ENCODE measurements at places on chromosomes 3 and 15.
A peak's percentile ranks its signal among the peaks of the same experiment; 100 is the strongest.

DNA sequence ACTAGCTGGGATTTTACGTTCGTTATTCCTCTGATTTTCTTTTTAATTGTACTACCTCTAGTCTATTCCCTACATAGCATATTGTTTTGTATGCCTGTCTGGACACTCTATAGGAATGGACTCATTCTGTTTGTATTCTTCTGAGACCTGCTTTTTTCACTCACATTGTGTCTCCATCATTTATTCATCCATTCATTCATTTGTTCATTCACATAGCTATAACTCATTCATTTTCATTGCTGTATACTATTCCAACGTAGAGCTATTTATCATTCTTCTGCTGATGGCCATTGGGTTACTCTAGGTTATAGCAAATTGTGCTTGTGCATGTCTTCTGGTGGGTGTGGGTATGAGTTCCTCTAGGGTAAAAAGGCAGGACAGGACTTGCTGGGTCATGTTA lies 74.0 kb upstream of the SLC6A6 start:
- peaks cover 8% of the 10 kb centered on the region for H3K4me1 ChIP-seq
- DNase-seq = no peak
- no peak overlapping the region for H3K4me3 ChIP-seq

DNA sequence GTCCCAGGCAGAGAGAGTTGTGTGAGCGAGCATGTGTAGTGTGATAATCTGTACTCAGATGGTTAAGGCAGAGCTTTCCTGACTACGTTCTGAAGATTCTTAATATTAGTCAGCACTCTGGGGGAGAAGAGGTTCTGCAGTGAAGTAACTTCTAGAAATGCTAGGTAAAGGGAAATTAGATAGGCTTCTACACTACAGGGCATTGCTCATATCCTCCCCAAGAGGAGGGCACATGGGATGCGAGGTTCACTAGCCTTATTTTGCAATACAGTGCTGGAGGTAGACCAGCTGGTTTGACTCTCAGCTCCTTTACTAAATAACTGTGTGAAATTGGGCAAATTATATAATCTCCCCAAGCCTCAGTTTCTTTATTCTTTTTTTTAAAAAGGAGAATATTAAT lies 300.3 kb upstream of the PDZRN3 start:
- DNase-seq = no peak
- no peak overlapping the region for H3K4me3 ChIP-seq
- H3K36me3 ChIP-seq = no peaks in the 10 kb centered on the region
- H3K4me1 ChIP-seq = no peaks in the 10 kb centered on the region
- no peaks in the 10 kb centered on the region for H3K27me3 ChIP-seq
- no peak overlapping the region for H3K27ac ChIP-seq

- no peak for DNase-seq
- no peak overlapping the region for H3K27ac ChIP-seq
- no peaks in the 10 kb centered on the region for H3K36me3 ChIP-seq
These were observed 96.6 kb downstream of the SEMA6D start for GRCh38 chr15:47813748-47814384.

- no peak for DNase-seq
- no peaks in the 10 kb centered on the region for H3K36me3 ChIP-seq
- H3K4me3 ChIP-seq = no peak overlapping the region
- H3K27me3 ChIP-seq = no peaks in the 10 kb centered on the region
- no peaks in the 10 kb centered on the region for H3K4me1 ChIP-seq
- H3K27ac ChIP-seq = no peak overlapping the region
These were observed 954.2 kb downstream of the CADM2 start for GRCh38 chr3:85912980-85913379.

DNA sequence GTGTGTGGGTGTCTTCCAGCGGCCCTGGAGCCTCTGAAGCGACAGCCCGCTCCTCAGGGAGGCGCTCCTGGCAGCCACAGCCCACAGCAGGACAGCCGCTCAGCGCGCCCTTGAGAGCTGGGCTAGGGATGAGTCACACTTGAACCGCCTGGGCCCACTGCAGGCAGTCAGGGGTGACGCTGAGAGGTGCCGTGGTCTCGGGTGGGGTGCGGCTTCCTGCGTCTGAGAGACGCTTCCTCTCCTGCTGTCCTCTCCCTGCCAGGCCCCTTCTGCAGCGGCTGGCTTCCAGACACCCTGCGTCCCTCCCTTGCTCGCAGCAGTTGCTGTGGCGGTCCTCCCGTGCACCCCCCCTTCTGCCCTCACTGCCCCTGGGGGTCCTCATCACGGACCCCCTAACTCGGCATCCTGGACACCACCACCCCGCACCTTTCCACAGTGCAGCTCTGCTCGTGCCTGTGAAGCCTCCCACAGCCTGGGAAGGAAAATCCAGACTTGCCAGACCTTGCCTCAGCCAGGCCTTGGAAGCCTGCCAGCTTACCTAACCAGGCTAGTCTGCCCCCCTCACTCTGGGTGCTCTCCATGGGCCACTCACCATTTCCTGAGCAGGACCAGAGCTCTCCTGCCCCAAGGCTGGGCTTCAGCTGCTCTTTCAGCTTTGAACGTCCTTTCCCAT lies 1.1 kb upstream of the SPTBN5 start:
- peak; percentile 11 for DNase-seq
- H3K4me1 ChIP-seq = peaks cover 32% of the 10 kb centered on the region
- no peaks in the 10 kb centered on the region for H3K36me3 ChIP-seq
- peak overlapping the region; percentile 22 for H3K4me3 ChIP-seq
- no peaks in the 10 kb centered on the region for H3K27me3 ChIP-seq

Measured in esophagus squamous epithelium (tissue), 5 donors.